Stimulated activated naive CD4-positive, alpha-beta T cell (primary cell): ENCODE measurements at places on chromosomes 4 and X.

DNA sequence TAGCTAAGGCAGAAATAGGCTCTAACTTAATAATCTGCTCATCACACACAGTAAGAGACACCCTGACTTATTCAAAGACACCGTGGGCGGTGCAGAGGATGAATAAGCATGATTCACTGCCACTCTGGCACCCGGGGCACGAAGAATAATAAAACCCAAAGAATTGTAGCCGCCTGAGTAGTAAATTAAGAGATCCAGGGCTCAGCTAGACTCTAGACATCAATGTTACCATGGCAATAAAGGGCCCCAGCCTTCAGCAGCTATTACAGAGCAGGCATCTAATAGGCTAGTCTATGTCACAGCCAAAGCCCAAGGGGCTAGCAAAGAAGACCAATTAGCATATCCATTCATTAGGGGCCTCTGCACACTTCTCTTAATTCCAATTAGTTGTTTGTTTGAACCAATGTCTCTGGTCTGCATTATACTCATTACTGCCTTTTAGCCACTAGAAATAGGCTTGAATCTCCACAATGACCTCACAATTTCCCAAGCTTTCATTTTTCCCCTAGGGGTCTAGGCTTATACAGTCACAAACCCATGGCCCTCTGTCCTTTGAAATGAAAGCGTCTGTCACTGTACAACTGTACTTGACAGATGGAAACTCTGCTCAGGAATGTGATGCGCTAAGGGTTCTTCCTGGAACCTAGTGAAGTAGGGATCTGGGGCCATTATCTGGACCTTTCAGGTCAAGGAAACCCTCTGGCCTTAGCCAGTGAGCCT lies 3.0 kb upstream of the ATP1B4 start:
- DNase-seq, result no peak

- no peak for DNase-seq
Observed at GRCh38 chr4:152997771-152998487, 61.8 kb downstream of the FHDC1 start.

DNA sequence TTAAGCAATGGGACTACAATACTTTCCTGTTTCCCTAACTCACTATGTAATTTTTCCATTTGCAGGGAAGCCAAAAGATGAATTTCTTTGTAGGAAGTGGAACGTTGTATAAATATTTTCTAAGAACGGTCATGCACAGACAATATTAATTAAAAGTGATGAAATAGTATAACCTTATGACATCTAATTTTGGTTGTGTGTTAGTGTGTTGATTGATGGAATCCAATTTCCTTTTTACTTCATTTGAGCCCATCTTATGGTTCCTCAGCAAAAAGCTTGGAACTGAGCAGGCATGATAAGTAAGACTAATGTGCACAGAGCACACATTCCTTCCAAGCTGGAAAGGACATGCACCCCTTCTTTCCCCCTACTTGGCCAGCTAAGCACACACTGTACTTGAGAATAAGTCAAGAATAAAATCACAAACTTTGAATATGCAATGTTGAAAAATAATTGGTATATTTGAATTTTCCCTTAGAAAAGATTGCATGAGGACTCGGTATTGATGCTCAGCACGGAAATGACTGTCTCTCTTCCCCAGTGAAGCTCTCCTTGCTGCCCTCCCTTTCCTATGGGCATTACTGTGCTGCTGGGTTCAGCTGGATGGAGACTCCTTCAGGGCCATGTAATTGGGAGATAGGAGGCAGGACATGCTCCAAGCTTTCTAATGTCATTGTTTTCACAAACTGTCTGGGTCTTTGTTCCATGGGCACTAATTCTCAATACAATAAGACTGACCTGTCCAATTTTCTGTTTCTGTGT lies 19.2 kb upstream of the PDLIM3 start:
- DNase-seq, result no peak

GRCh38 chr4:100895556-100896197 lies 377.9 kb upstream of the EMCN start:
- no peak for DNase-seq

DNA sequence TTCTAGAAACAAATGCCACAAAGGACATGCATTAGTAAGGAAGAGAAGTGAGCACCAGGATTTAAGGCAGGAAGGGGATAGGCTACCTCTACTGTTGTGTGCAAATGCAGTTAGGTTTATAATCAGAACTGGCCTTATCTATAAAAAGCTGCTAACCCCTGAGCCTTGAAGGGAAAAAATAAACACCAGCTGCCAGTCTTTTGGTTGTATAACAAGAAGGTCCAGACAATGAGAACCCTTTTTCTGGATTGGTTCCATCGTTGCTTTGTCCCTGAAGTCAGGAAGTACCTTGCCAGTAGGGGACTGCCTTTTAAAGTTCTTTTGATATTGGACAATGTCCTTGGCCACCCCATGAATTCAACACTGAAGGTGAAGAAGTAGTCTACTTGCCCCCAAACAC lies 126.7 kb upstream of the OTUD4 start:
- DNase-seq, result no peak

- DNase-seq, result no peak
Observed at GRCh38 chrX:10813761-10814160, 193.4 kb upstream of the MID1 start.

DNA sequence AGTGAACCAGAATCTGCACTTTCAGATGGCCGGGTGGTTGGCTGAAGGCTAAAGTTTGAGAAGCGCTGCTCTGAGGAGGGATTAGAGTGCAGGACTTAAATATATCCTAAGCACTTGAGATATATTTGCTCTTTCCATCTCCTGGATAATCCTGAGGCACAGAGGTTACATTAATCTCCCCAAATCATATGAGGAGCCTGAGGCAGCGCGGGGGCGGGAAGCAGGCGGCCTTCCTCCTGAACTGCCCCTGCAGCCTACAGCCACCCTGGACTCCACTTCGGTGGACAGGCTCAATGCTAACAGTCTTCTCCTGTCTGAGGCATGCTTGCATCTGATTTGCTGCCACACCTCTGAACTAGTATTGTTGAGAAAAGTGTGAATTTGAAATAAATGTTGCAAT lies 72.5 kb downstream of the AFAP1 start:
- DNase-seq, result no peak

- DNase-seq, result no peak
Observed at GRCh38 chr4:72846280-72847111, 223.0 kb downstream of the COX18 start.

DNA sequence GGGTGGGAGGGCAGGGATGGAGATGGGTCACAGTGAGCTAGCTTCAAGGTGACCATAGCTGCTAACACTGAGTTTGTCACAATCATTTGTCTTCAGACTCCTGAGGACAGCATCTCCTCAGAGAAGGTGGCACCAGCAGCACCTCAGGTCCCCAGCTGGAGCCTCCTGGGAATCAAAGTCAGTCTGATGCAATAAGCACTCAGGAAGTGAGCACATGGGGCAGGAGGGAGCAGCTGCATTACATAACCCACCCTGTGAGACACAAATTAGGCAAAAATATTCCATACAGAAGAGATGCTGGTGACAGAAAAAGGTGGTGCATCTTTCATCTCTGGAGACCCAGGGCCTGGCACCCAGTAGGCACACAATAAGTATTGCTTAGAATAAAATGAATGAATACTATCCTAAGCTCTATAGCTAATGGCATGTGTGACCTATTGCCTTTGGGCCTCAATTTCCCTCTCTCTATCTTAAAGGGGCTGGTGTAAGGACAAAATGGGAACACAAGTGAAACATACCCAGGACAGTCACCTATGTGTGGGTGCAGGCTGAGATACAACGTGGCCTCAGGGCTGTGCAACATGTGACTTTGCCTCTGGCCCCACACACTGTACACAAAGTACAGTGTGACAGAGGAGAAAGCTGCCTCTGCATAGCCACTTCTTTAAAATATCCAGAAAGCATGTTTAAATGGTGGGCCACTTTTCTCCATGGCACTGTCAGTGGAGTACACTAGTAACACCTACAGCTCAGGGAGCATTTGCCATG lies 37.1 kb downstream of the SLC39A8 start:
- DNase-seq, result no peak

- DNase-seq, result no peak
Observed at GRCh38 chrX:140817943-140818342, 108.4 kb downstream of the LINC00632 start.

DNA sequence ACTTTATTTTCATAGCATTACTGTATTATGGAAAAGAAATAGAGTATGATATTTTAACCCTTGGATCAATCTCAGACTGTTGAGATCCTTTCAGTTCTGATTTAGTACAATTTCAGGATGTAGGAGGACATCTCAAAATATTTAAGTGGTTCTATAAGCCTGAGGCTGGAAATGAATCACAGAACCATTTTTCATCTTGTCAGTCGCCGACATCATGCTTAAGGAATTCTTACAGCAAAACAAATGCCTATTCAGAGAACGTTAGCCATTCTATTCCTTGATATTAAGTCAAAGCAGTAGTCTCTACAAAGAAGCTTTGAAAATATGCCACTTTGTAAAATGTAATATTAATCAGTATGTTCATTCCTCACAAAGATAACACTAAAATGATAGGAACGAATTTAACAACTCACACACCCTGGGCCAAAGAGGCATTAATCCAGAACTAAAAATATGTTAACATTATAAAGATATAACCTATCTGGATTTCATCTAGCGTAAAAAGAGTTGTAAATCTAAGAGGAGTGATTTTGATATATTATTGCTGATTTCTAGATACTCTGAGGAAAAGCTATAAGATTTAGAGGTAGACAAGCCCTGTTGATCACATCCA lies 152.0 kb downstream of the GASK1B start:
- DNase-seq, result no peak

DNA sequence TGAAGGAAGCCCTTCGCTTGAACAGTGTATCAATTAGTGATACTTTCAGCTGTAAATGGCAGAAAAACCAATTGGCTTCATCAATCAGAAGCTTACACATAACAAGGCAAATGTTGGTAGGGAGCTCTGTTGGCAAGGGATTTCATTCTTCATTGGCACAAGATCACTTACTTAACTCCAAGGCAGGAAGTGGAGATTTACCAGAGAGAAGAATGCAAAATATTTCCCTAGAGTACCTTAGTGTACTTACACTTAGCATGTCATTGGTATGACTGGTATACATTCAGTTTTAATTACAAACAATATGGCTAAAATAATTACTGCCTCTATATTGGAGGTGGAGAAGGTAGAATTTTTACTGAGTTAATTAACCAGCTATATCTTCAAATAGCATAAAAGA lies 545.0 kb downstream of the GABRG1 start:
- no peak for DNase-seq

DNA sequence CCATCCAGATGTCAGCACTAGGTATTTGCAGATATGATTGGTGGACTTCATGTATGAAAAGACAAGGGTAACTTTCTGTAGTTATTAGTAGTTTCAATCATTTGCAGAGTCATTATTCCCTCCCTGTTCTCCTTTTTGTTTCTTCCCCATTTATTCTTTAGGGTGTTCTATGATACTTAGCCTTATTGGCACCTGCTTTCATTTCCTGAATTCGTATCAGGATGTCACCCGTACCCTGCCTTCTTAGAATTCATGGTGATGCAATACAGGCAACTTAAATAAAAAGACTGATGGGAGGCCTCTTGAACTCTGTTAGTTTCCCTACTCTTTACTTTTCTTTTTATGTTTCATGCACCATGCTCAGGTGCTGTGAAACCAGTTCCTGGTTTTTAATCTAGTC lies 24.2 kb downstream of the MAGED1 start:
- no peak for DNase-seq

- DNase-seq, result no peak
Observed at GRCh38 chr4:109390115-109390768, 43.4 kb upstream of the SEC24B start.

DNA sequence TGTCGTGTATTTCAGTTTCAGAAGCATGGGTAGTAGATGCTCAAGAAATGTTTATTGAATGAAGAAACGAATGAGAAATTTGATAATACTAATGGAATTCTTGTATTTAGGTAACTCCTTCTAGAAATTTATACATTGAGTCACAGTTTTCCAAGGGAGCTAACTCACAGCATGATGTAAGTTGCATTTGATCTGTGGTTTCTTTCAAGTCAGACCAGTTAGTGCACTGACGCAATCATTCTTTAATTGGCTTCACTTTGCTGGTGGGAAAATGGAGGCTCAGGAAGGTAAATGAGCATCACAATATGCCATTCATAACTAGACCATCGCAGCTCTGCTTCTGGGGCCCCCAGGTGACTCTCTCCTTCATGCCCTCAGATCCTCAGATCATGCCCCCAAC lies 17.3 kb upstream of the CWH43 start:
- DNase-seq, result no peak

GRCh38 chr4:40843696-40844095 lies 93.9 kb downstream of the NSUN7 start:
- peak; percentile 12 for DNase-seq

DNA sequence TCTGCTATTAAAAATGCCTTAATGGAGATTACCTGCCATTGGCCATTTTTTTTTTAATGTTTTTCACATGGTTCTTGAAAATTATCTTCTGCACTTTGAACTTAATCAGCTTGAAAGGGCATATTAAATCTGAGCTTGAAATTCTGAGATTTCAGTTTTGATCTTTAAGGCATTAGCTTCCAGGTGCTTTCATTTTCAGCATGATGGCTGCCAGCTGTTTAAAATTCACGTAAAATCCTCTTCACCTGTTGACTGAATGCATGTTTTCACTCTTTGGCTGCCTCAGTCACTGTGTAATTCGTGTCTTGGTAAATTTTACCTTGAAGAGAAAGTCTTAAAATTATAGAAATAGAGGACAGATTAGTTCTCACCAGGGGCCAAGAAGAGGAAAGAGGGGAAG lies 39.6 kb downstream of the SMAD1 start:
- DNase-seq, result no peak

DNA sequence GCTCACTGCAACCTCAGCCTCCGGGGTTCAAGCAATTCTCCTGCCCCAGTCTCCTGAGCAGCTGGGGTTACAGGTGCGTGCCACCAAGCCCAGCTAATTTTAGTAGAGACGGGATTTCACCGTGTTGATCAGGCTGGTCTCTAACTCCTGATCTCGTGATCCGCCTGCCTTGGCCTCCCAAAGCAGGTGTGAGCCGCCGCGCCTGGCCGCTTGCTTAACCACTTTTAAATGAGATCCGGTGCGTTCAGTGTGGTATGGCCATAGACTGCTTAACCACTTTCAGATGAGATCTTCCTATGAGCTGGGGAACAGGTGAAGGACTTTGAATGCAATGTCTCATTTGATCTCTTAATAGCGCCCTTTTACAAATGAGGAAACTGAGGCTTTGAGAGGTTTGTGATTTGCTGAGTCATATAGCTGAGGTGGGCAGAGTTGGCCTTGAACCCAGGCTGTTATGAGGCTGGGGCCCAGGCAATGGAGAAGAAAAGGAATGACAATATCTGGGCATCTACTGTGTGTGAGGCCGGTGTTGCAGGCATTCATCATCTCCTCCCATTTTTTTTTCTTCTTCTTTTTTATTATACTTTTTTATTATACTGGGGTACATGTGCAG lies 41.9 kb upstream of the NSG1 start:
- DNase-seq, result no peak
